ENCODE measurements at places on chromosomes 3 and 15.
A peak's percentile ranks its signal among the peaks of the same experiment; 100 is the strongest.

DNA sequence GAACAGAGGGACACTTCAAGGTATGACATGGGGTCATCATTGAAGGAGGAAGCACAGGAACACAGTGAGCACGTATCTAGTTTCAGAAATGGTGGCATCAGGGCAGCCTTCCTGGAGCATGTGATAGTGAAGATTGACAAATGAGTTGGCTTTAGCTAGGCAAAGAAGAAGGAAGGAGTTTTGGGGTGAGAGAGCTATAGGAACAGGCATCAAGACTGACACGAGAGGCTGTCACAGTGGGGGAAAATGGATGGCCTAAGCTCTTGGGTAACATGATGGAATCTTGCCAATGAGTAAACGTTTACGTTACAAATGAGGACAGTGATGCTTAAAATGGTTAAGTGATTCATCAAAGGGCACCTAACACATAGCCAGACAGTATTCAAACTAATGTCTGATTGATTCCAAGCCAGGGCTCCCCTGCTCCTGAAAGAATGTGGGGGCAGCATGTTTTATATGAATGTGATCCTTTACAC lies 23.1 kb upstream of the GPR171 start:
- H3K4me1 ChIP-seq = peaks cover 16% of the 10 kb centered on the region
- no peak overlapping the region for H3K27ac ChIP-seq
- no peaks in the 10 kb centered on the region for H3K36me3 ChIP-seq
- no peaks in the 10 kb centered on the region for H3K27me3 ChIP-seq
- no peak for DNase-seq
- H3K4me3 ChIP-seq = no peak overlapping the region

DNA sequence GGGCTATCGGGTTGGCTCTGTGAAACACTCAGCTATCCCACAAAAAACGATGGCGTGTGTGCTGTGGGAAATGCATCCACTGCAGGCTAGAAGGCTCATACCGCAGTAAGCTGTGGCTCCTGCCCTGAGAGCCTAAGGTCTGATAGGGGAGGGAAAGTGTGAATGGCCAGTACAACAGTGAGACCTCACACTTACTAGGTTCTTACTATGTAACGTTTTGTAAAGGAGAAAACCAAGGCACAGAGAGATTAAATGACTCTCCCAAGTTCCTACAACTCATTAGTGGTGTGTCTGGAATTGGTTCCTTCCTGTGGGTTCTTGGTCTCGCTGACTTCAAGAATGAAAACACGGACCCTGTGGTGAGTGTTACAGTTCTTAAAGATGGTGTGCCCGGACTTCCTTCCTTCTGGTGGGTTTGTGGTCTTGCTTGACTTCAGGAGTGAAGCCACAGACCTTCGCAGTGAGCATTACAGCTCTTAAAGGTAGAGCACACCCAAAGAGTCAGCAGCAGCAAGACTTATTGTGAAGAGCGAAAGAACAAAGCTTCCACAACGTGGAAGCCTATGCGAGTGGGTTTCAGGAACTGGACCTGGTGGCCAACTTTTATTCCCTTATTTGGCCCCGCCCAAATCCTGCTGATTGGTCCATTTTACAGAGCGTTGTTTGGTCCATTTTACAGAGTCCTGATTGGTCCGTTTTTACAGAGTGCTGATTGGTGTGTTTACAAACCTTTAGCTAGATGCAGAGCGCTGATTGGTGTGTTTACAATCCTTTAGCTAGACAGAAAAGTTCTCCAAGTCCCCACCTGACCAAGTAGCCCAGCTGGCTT lies 161.7 kb downstream of the POLR2M start:
- no peaks in the 10 kb centered on the region for H3K27me3 ChIP-seq
- no peak overlapping the region for H3K27ac ChIP-seq
- no peaks in the 10 kb centered on the region for H3K4me1 ChIP-seq
- no peaks in the 10 kb centered on the region for H3K36me3 ChIP-seq
- no peak overlapping the region for H3K4me3 ChIP-seq

GRCh38 chr15:98903377-98904018 lies 104.1 kb downstream of the PGPEP1L start:
- peaks cover 13% of the 10 kb centered on the region for H3K4me1 ChIP-seq
- H3K36me3 ChIP-seq = peaks cover 11% of the 10 kb centered on the region
- H3K27ac ChIP-seq = no peak overlapping the region
- no peak for DNase-seq
- no peaks in the 10 kb centered on the region for H3K27me3 ChIP-seq

DNA sequence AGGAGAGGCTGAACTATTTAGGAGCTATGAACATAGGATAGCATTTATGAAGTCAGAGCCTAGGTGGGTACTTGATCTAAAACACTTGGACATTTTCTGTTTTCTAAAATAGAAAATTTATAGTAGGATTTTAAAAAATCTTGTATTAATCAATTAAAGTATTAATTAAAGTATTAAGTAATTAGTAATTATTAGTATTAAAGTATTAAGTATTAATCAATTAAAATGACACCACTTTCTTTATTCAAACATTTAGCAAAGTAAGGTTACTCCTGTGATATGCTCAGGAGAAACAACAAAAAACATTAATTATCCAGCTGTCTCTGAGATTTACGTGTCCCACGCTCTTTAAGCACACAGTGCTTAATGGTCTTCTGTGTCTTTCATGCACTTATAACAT lies 32.2 kb downstream of the CHCHD4 start:
- no peaks in the 10 kb centered on the region for H3K36me3 ChIP-seq
- no peak overlapping the region for H3K27ac ChIP-seq
- H3K4me3 ChIP-seq = no peak overlapping the region
- no peaks in the 10 kb centered on the region for H3K27me3 ChIP-seq
- H3K4me1 ChIP-seq = no peaks in the 10 kb centered on the region
- DNase-seq = no peak

DNA sequence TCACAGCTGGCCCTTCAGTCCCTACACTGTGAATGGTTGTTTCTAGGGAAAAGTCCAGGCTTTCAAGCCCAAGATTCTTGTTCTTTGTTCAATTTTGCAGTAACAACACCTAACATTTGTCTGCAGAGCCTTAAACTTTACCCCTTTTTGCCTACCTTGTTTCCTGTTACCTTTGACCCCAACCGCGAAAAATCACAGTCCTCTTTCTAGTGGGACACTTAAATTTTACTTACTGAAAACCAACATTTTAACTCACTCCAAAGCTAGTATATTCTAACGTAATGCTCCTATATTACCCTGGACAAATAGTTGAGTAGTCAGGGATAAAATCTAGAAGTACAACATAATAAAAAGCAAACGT lies 649 bp upstream of the PIK3CB start:
- H3K27ac ChIP-seq = peak overlapping the region; percentile 98
- peak overlapping the region; percentile 96 for H3K4me3 ChIP-seq

DNA sequence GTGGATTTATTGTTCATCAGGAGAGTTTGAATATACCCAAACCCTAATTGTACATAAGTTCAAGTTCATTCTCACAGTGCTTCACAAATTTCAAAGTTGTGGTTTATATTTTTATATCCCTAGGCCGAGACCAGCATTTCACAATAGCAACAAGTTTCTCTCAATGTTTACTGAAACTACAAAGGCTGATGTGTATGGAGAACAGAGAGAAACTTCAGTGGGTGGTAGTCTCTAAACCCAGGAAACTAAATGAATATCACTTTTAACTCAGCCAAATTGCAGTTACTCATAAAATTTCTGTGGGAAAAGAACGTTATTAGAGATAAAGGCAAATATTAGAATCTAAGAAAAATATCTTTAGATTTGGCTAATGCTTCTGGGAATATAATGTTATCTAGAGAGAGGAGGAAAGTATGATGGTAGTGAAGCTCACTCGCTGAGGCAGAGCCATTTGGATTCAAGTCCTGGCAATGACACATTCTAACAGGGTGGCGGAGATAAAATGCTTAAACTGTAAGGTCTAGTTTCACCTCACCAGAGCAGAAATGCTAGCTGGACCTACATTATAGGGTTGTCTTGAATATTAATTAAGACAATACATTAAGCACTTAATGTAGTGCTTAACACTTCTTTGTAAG lies 514.8 kb downstream of the EPHA3 start:
- no peak overlapping the region for H3K4me3 ChIP-seq
- no peaks in the 10 kb centered on the region for H3K36me3 ChIP-seq
- no peaks in the 10 kb centered on the region for H3K27me3 ChIP-seq
- H3K4me1 ChIP-seq = no peaks in the 10 kb centered on the region
- no peak overlapping the region for H3K27ac ChIP-seq

- no peaks in the 10 kb centered on the region for H3K27me3 ChIP-seq
- H3K27ac ChIP-seq = no peak overlapping the region
- H3K4me1 ChIP-seq = no peaks in the 10 kb centered on the region
- DNase-seq = no peak
Observed at GRCh38 chr3:30505866-30506520, 100.4 kb upstream of the TGFBR2 start.

DNA sequence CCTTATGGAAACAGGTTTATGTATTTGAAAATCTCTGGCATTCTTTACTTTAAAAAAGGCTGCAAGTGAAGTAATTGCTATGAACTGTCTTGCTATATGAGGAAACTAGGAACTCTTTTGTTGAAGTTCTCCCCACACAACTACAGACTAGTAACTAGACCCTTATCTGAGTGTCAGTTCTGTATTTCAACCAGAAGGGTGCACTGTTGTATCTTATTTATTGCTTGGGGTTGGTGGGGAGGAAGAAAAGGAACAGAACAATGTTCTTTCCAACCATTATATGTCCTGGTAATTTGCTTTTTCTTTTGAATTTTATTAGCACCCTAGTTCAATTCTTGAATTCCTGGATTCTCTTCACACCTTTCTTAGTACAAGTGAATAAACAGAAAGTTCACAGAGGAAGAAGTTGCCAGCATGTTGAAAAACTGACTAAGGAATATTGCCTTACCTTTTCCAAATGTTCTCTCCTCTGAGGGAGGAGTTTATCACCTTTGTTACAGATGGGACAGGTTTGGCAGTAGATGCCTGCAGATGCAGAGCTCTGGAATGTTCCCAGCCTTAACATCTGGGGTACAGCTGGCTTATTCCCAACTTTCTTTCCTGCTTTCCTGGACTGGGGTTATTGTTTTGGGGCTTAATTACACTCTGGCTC lies 162.4 kb upstream of the CFAP20DC start:
- DNase-seq = no peak
- no peaks in the 10 kb centered on the region for H3K4me1 ChIP-seq
- no peak overlapping the region for H3K4me3 ChIP-seq
- no peaks in the 10 kb centered on the region for H3K36me3 ChIP-seq

DNA sequence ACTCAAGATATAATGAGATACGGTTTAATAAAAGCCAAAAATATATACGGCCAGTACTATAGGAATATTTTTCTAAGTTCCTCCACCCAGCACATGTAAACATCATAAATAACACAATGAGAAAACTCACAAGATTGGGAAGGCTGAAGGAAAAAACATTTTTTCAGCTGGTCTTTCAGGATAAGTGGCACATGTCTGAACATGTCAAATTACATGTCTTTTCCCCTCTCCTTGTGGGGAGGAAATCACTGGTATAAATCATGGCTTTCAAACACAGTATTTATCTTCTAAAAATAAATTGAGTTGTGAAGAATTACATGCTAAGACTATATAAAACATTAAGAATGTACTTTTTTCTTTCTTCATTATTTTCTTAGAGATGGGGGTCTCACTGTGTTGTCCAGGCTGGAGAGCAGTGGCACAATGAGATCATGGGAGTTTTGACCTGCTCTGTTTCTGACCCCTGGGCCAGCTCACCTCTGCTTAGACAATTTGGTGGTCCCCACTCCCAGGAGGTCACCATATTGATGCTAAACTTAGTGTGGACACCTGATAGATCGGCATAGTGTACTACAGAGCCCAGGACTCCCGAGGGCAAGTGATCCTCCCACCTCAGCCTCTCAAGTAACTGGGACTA lies 32.8 kb downstream of the ETV5 start:
- H3K4me1 ChIP-seq = no peaks in the 10 kb centered on the region
- no peak for DNase-seq
- H3K36me3 ChIP-seq = peaks cover 24% of the 10 kb centered on the region
- no peak overlapping the region for H3K27ac ChIP-seq
- no peak overlapping the region for H3K4me3 ChIP-seq
- H3K27me3 ChIP-seq = no peaks in the 10 kb centered on the region

GRCh38 chr15:52344592-52344991 lies 49.0 kb upstream of the MYO5C start:
- no peak overlapping the region for H3K4me3 ChIP-seq
- no peak for DNase-seq
- H3K27me3 ChIP-seq = no peaks in the 10 kb centered on the region
- H3K4me1 ChIP-seq = no peaks in the 10 kb centered on the region
- no peak overlapping the region for H3K27ac ChIP-seq

- no peak overlapping the region for H3K4me3 ChIP-seq
- H3K4me1 ChIP-seq = no peaks in the 10 kb centered on the region
- DNase-seq = no peak
- no peaks in the 10 kb centered on the region for H3K36me3 ChIP-seq
Observed at GRCh38 chr3:58837856-58838255, 171.3 kb upstream of the FAM3D start.

DNA sequence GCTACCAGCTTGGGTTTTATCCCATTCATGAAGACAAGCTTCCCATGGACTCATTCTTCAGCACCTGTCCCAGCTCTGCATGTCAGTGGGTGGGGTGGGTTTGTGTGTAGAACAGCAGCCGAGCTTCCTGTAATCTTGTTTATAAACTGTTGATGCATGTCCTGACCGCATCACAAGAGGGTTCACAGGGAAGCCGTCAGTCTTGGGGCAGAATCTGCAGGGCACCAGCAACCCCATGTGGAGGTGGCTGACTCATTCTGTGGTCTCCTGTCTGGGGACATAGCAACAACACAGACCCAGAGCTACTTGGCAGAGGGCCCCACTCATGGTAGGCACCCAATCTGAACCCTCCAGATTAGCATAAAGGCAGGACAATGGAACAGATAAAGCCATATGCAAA lies 35.6 kb downstream of the DAPK2 start:
- no peak overlapping the region for H3K4me3 ChIP-seq
- H3K4me1 ChIP-seq = peaks cover 58% of the 10 kb centered on the region
- H3K27ac ChIP-seq = no peak overlapping the region
- DNase-seq = peak; percentile 69

- no peak overlapping the region for H3K27ac ChIP-seq
- no peak overlapping the region for H3K4me3 ChIP-seq
- no peaks in the 10 kb centered on the region for H3K27me3 ChIP-seq
- H3K4me1 ChIP-seq = no peaks in the 10 kb centered on the region
Observed at GRCh38 chr3:36926292-36926897, 18.5 kb downstream of the TRANK1 start.
